ENCODE measurements at places on chromosomes 3 and 15.

DNA sequence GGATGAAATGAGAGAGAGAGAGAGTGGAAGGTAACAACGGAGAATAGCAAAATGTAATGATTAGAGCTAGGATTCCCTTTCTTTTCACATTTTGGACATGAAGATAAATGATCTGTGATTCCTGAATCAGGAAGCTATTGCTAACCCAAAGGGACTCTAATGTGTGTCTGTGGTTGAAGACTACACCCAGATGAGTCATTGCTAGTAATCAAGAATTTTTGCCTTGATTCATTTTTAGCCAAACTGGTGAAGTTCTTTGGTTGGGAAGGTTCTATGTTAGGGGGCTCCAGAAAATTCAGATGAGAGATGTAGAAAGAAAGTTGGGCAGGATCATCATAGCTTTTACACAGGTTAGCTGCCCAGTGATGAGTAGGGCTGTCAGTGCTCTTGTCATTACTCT is 116.4 kb downstream of the DUT start:
- no peak for DNase-seq

DNA sequence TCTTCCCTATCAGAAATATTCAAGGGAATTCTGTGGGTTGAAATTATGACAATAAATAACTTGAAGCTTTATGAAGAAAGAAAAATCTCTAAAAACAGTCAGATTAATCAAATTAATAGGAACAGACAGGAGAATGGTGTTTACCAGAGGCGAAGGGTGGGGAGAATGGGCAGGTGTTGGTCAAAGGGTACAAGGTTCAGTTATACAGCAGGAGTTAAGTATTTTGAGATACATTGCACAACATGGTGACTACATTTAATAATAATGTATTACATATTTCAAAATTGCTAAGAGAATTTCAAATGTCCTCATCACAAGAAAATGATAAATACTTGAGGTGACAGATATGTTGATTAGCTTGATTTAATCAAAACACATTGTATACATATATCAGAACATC is 18.6 kb downstream of the SPCS1 start:
- DNase-seq = no peak

- no peak for DNase-seq
Observed at GRCh38 chr3:176615826-176616225, 581.5 kb downstream of the TBL1XR1 start.

DNA sequence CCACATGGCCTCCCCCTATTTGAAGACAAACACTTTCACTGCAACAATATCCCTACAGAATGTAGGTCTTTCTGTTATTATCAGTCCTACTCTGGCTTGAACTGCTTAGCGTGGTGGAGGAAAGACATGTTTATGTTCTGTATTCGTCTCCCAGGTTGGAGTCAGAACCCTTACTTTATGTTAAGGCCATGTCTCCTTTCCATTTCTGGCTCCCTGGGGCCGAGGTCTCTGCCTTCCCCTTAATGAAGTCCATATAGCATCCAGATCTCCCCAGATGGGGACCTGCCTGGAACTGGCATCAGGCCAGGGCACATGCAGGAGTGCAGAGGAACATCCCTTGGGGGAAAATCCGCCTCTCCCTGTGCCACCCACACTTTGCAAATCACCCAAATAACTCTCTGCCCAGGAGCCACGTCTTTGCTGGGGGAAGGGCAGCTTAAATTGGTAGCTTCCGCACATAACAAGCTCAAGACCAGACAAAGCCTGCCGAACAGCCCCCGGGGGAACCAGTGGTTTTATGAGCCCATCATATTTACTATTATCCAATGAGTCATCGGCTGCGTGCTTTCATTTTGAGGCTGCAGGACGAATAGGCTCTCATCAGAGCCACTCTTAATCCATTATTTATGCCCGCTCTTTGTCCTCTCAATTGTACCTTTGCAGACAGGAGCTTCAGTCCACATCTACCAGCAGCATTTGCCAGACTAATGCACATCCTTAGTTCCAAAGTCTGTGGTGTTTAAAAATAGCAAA is 237.0 kb downstream of the UACA start:
- DNase-seq = peak; percentile 76

GRCh38 chr3:184180165-184180564 is 5.5 kb downstream of the AP2M1 start:
- peak; percentile 43 for DNase-seq

DNA sequence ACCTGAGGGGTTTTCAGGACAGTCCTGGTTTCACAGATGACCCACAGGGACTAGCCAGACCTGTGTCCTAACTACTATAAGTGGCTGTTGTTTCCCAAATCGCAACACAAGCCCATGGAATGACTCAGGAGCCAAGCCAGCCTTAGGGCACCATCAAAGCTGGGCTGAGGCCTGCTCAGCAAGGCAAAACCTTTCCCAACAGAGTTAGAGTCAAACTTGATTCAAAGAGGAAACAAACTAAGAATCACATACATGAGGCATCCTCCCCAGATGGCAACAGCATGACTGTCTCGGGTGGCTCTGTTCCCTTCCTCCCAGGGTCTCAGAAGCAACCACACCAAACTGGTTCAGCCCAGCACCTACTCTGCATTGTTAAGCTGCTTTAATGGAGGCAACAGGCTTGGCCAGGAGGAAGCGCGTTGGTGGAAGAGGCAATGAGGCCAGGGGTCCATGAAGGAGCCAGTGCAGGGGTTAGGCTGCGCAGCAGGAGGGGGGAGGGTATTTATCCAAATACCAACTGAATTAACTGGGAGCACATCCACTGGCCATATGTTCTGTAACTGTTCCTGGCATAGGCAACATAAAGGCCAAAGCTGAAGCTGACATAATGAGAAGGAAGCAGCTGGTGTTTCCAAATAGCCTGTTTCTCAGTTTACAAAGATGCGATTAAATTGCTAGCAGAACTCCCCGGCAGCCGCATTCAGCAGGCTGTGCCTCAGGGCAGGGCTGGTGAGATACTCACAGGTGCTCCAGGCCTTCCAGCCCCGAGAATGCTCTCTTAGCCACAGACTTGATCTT is 102.4 kb downstream of the LRIG1 start:
- DNase-seq = no peak

DNA sequence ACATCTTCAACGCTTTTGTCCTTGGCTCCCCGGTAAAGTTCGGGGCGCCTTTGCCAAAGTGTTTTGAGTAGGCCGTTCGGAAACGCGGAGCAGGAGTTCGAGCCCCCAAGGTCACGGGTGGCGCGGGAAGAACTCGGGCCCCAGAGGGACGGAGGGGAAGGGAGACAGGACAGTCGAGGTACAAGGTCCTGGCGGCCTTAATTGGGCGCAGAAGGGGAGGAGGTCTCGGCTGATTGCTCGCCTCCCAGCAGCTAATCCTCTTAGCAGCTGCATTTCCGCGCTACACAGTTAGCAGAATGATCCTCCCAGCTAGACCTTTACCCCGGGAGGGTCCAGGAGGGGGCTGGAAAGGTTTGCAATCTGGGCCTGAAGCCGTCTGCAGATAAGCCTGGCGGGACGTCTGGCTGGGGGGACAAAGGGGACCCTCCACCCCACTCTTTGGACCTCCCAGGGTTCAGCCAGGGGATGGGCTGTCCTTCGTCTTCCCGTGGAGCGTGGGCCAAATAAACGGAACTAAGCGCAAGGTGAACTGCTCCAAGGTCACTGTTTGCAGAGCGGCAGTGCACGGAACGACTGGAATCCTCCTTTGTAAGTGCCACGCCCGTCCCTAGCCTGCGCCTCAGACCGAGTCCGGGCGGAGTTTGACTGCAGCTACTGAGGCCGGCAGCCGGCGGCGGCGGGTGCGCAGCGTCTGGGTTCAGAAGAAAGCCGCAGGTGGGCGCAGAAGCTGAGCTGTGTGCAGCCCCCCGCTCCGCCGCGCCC is 7.2 kb downstream of the EOMES start:
- DNase-seq = no peak

GRCh38 chr3:169289273-169289672 is 374.2 kb downstream of the MECOM start:
- DNase-seq = no peak

DNA sequence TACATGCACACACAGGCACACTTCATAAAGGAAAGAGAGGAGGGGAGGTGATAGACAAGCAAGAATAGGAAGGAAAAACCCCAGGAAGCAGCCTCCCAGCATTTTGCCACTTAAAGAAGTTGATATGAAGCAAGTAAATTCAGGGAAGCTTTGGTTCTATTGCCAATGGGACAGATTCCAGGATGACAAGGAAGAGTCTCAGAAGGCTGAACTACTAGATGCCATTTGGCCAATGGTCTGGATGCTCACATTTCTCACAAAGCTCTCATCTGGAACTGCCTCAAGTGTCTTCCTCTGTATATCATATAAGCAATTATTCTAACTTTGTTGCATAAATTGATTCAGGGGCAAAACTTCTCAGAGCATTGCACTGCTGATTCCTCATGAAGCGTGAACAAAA is 78.8 kb upstream of the STRIT1 start:
- DNase-seq = no peak

GRCh38 chr15:70294731-70295305 is 197.1 kb upstream of the TLE3 start:
- no peak for DNase-seq

GRCh38 chr15:31399544-31400171 is 73.0 kb downstream of the KLF13 start:
- DNase-seq = peak; percentile 34

GRCh38 chr3:195117978-195118581 is 152.9 kb downstream of the XXYLT1 start:
- no peak for DNase-seq

- no peak for DNase-seq
Observed at GRCh38 chr15:98826658-98827057, 178.3 kb downstream of the IGF1R start.
